ENCODE measurements at places on chromosomes 16 and 17.
A peak's percentile ranks its signal among the peaks of the same experiment; 100 is the strongest.

GRCh38 chr17:50470426-50470825 is 1.7 kb upstream of the CHAD start:
- no peak for DNase-seq

GRCh38 chr17:66612993-66613392 is 221.9 kb upstream of the CACNG5 start:
- DNase-seq: no peak

- no peak for DNase-seq
Observed at GRCh38 chr17:75779987-75780889, 4.4 kb upstream of the UNK start.

GRCh38 chr16:65476448-65476955 is 354.6 kb upstream of the CDH11 start:
- no peak for DNase-seq

- DNase-seq: no peak
Observed at GRCh38 chr16:64074706-64075105, 1047.2 kb downstream of the CDH11 start.

DNA sequence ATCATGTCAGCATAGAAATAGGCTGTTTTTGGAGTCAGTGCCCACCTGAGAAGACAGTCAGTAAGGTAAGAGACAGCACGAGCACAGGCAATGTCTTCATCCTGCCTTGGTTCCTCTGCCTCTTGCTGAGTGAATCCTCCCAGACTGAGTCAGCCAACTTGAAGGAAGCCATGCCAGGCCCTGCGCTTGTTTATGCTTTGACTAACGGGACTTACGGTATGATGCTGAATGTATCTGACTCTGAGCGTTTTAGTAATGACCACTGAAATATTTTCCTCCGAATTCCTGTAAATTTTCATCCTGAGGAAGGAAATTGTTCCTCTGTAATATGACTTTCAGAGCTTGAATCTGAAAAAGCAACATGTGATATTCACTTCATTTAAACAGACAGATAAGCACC is 18.0 kb downstream of the C17orf67 start:
- DNase-seq: peak; percentile 76

DNA sequence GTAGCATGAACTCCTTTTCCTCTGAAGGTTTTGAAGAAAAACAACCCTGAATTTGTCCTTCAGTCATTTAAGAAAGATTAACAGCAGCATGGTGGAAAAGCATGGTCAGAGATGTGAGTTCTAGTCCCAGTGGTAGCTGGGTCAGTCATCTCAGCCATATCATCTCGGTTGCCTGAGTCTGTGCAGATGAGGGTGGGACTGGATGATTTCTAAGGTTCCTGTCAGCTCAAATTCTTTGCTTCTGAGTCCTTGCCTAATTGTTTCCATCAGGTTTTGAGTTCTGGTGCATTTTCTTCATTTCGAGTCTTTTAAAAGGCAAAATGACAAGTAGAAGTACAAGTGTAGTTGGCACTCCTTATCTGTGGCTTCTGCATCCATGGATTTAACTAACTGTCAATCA is 63.9 kb downstream of the TNRC6C start:
- no peak for DNase-seq

Data from mesenchymal stem cell (in vitro differentiated cells and primary cell).